ENCODE measurements at places on chromosomes 2 and 18.

DNA sequence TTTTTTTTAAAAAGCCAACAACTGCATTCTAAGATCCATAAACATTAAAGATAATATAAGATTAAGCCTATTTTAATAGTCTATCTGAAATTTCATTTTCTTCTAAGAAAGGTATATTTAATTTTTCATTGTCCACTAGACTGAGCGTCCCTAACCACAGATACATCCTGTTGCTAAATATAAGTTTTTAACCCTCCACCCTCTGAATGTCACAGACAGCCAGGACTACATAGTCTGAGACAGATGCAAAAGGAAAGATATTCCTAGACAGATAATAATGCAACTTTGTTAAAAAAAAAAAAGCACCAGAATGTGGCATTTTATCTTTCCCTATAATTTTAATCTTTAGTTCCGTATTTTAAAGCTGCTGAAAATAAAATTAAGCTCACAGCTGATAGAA, 114.6 kb downstream of the ZEB2 start:
- no peak for DNase-seq

- no peak for DNase-seq
These were observed 29.1 kb upstream of the CPS1 start for GRCh38 chr2:210527286-210527685.

- DNase-seq, result no peak
These were observed 122.7 kb downstream of the VIT start for GRCh38 chr2:36819095-36819711.

DNA sequence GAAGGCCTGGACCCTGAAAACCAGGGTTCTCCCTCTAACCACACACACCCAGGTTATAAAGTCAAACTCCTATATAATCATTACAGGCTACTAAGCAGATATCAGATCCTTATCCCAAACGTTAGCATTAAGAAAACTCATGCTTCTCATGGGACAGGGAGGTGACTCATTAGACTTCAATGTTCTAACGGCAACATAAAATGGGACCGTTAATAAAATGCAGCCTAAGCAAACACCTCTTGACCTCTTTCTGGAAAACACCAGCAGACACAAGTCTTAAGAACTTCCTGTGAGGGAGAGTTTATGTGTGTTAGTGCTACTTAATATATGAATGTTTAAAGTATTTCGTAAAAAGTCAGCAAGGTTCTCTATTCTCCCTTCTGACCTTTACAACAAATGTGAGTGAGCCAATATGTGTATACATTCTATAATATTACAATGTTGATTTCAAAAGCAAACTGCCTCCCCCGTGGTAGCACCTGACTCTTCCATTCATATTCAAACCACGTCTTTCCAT, 31.7 kb downstream of the LPIN2 start:
- DNase-seq, result peak; percentile 98

DNA sequence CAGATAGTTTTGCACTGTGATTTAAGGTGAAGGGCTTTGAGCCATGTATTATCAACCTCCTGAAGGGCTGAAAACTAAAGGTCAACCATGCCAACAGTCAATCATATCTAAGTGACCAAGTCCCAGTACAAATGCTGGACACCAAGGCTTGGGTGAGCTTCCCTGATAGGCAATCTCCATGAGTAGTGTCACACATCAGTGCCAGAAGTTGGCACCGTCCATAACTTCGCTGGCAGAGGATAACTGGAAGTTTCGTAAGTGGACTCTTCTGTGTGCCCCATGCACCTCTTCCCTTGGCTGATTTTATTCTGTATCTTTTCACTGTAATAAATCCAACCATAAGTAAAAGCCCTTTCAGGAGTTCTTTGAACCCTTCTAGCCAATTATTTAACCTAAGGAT, 13.2 kb downstream of the REV1 start:
- DNase-seq, result no peak

DNA sequence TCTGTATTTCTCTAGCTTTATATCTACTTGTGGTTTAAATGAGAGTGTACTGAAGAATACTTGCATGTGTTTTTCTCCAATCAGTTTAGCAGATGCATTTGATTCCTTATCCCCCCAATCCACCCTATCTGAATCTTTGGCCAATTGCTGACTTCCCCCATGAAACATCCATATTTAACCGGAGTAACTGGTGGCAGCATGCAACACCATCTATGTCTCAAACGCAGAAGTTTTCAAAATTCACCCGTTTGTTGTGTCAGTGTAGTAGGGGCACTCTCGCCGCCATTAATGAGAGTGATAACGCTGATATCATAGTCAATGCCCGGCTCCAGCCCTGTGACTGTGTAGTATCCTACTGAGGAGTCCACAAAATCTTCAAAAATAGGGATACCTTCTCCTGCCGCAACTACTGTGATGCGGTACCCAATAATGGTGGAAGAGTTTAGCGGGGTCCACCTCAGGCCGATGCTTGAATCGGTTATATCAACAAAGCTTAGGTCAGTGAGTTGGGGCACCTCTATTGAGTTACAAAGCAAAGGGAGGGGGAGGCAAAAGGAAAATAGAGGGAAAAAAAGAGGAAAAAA, 43.1 kb downstream of the FN1 start:
- no peak for DNase-seq

DNA sequence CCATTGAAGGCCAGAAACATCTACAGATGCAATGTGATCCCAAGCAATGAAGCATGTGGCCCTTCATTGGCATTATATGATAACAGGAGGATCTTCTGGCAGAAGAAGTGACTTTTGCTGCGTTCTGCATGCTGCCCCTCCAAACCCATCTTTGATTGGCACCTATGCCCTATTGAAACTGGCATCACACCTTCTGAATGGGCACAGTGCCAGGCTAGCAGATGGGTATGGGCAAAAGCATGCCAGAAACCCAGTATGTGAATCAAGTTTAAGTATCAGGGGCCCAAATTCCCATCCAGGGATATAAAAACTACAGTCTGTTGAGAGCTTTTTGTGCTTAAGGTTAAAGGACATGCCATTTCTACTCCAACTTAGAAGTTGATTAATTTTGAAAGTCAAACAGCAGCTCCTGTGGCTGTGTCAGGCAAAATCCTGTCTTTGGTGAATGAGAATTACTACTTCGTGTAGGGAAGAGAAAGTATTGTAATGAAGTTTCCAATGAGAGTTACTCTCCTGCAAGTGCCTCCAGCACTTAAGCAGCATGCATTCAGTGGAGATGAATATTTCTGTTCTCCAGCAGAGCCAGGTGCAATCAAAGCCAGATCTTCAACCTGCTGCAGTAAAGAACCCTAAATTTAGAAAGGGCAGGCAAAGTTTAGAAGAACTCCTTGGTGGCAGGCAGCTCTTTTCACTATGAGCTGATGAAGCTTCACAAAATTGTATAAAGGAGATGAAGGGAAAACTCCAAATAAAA, 8.6 kb downstream of the VRK2 start:
- no peak for DNase-seq

DNA sequence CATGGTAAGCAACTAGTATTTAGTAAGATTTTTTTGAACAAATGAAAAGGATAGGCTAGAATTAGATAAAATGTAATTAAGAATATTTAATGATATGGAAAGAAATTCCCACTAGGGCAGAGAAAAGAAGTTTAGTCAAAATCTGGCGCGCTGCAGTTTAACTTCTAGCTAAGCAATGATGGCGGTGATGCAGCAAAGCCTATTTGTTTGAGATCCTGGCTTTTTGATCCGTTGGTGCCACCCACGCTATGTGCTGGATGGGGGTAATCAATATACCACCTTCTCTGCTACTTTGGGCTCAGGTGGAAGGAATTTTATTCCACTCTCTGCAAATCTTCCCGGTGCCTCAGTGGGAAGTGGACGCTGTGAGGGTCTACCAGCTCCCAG, 421 bp upstream of the FAM171B start:
- no peak for DNase-seq

DNA sequence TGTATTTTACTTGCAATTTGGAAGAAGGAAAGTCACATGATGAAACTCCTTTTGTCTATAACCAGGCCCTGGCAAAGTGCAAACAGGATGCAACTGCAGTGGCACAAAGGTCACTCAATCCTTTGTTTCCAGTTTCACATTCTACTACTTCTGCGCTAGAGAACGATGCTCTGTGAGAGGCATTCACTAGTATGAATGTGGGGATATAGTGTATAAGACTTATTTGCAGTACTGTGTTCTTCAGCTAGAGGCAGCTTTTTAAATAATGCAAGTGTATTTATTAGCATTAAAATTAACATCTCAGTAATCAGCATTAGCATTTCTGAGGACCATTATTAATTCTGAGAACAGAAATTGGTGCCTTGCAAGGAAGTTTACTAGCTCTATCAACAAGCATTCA, 68.9 kb downstream of the PRPF40A start:
- peak; percentile 29 for DNase-seq

GRCh38 chr2:73827018-73827417, 1.7 kb upstream of the STAMBP start:
- DNase-seq, result peak; percentile 65

DNA sequence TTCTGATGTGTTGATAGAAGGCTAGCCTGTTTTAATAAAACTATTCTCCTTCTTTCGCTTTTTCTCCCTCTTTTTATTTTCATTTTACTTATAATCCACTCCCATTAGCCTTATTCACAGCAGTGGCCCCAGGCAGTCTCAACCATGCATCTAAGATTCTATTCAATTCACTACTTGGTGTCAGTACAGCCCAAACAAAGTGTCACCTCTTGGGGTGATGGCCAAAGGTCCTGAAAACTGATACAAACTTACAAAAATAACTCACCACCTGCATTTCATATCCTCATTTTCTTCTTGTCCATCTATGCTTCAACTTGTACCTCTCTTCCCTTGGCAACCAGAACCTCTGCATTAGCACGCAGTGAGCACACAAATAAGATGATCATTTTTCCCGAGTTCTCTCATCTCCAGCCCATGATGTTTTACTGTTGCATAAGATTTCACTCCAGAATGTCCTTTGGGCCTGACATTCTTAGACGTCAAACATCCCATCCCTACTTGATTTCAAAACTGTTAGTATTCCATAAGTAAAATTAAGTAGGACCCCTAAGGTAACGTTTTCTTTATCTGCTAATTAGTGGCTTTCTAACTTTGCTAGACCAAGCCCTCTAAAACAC, 559.3 kb upstream of the TNP1 start:
- DNase-seq, result no peak

- DNase-seq, result peak; percentile 10
These were observed 68.8 kb downstream of the GALNT13 start for GRCh38 chr2:153940511-153940910.

Measured in iris pigment epithelial cell (primary cell).